ENCODE measurements at places on chromosomes 6 and 20.

DNA sequence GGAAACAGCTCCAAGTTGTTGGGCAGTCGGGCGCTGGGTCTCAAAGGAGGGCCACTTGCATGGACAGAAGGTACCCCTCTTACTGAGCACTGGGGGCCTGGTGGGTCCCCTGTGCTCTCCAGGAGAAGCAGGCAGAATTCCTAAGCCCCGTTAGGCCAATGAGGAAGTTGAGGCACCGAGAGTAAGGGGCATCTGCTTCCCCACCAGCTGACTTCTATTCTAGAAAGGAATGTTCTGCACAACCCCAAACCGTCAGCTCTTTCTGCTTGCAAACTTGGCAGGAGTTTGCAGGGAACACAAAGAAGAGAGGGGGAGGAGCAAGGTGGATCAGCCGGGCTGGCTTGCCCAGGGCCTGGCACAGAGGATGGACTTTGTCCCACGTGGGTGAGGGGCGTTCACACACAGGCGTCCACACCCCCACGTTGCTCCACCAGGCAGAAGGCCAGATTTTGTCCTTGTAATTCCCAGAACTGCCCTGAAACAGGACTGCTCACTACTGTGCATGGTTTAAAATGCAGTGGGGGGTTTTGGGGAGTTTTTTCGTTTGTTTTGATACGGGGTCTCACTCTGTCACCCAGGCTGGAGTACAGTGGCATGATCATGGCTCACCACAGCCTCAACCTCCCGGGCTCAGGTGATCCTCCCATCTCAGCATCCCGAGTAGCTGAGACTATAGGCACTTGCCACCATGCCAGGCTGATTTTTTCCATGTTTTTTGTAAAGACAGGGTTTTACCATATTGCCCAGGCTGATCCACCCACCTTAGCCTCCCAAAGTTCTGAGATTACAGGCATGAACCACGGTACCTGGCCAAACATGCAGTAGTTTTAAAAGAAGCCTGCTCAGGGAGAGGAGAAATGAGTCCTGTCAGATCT, 93.3 kb downstream of the SNX5 start:
- no peak for DNase-seq

- no peak for DNase-seq
These were observed 28.3 kb downstream of the PPP1R16B start for GRCh38 chr20:38833857-38834164.

GRCh38 chr6:158009114-158009891, 27.6 kb downstream of the SYNJ2 start:
- DNase-seq, result no peak

DNA sequence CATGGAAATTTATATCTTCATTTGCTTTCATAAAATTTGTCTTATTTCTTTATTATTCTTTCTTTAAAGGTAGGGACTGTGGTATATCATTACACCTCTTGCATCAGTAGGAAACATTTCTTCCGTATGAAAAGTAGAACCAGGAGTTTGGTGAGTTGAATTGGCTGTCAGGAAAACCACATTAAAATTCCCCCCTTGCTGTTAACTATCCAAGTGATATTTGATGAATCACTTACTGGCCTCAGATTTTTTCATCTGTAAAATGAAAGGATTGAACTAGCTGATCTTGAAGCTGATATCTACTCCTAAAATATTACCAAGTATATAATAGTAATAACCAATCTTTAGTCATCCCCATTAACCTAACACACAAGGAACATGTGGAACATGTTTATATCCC, 460.9 kb downstream of the GJA1 start:
- DNase-seq, result no peak

DNA sequence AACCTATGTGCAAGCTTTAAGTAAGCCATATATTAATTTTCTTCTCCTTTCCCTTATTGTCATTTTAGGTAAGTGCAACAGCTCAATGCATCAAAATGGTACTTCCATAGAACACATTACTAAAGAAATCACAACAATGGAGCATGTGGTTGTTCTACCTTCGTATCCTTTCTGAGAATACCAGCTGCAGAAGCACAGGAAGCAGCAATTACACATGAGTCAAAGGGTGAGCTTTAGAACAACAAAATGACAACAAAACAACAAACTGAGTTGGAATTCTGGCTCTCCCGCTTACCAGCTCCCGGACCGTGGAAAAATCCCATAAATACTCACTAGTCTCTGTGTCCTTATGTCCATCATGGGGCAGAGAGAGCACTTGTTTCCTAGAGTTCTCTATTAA, 108.9 kb downstream of the BCAS1 start:
- DNase-seq, result no peak

DNA sequence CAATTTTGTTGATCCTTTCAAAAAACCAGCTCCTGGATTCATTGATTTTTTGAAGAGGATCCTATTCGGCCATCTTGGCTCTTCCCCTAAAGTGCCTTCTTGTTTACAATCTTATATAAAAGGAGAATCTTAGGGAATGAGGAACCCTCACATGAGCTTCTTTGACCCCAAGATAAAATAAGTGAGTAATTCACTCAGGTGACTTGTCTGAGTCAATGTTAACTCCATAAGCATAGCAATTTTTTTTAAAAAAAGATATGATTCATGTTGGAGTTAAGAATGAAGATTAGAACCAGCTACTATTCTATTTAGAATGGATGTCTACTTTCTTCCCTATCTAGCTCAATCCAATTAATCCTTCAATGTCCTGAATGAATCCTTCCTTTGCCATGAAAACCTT, 21.0 kb downstream of the WASF1 start:
- DNase-seq, result no peak

DNA sequence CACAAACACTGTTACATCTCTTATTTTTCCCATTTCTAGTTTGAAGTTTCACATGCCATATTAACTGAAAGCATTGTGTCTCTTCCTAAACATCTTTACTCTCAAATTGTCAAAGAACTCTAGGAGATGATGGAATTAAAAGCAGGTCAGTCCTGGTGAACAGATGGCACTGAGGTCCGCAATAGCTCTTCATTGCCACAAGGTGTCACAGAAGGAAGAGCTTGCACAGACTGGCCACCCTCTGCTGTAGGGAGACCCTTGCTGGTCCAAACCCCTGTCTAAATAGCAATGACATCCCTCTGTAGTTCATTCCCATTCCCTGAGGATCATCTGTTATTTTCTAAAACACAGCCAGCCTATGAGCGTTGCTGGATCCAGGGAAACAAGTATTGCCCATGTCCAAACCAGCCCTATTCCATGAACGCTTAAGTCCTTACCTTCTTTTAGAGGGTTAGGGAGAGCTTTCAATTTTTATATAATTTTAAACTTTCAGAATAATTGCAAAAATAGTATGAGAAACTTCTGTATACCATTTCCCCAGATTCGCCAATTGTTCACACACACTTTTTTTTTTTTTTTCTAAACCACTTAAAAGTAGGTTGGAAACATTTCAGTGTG, 10.1 kb upstream of the HDAC2 start:
- peak; percentile 12 for DNase-seq

- DNase-seq, result no peak
These were observed 99.4 kb downstream of the PLG start for GRCh38 chr6:160801418-160801817.

GRCh38 chr6:100461917-100462705, 2.6 kb downstream of the SIM1 start:
- DNase-seq, result no peak

GRCh38 chr6:39008737-39009136, 39.8 kb upstream of the GLP1R start:
- DNase-seq, result no peak

- DNase-seq, result no peak
These were observed 177.8 kb downstream of the VEGFA start for GRCh38 chr6:43947860-43948259.

- DNase-seq, result no peak
These were observed 42.2 kb downstream of the TBC1D7 start for GRCh38 chr6:13286181-13286580.

GRCh38 chr6:4964675-4965561, 38.9 kb downstream of the RPP40 start:
- DNase-seq, result no peak

GRCh38 chr20:15528391-15529111, 1044.7 kb downstream of the KIF16B start:
- DNase-seq, result no peak

DNA sequence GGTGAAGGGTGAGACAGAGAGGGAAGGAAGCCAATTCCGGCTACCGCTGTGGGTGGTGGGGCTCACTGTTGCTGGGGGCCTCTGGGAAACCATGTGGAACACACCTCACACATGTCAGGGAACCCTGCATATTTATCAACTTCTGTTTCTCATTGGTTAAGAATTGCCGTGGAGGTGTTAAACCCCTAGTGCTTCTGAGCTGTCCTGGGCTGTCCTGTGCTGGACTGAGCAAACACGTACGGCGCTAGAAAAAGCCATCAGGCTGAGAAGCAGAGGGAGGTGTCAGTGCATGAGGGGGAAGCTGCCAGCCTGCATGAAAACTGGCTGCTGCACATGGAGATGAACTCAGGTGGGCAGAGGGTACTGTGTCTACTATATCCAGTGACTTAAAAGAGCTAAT, 103.9 kb upstream of the JAG1 start:
- DNase-seq, result no peak

DNA sequence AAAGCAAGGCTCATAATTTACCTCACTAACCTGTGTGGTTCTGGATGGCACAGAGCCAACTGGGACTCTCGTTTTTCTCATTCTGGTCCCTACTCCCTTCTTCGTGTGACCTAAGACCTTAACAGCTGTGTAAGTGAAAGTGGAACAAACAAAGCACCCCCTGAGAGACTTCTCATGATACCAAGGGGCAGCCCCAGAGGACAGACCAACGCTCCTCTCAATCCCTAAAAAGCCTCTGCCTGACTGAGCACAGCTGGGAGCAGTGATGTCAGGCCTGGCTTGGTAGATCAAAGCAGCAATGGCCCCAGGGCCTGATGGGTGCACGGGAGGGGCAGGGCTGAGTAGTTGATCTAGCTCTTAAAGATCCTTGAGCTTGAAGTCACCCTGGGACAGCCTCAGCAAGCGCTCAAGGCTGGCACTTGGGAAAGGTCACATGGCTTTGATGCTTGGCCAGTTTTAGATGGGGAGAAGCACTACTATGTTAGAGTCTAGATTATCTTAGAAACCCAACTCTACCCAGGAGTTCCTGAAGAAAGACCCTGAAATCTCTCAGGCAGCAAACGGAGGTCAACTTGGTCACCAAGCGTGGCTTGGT, 16.2 kb upstream of the TGM2 start:
- no peak for DNase-seq

- DNase-seq, result peak; percentile 68
These were observed 522 bp upstream of the EPB41L1 start for GRCh38 chr20:36153736-36154699.

DNA sequence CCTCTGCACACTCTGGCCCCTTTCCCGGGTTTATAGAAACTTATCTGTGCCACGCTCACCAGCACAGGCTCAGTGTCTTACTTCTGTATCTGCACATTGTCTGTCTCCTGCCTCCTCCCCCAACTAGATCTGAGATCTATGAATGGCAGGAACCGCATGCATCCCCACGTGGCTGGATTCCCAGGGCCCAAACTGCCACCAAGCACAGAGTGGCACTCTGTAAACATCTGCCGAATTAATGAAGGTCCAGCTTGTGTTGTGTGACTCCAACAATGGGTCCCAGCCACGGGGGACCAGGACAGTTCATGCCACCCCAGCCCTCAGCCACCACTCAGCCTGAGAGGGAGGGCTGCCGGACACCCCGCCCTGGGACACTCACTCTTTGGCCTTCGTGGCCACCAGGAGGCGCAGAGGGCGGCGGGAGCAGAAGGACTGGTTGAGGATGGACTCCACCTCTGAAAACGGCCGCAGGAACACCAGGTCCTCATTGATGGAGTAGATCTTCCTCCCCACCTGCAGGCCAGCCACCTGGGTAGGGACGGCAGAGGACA, 171.1 kb downstream of the PREX1 start:
- peak; percentile 37 for DNase-seq

- no peak for DNase-seq
These were observed 10.4 kb downstream of the OR2B2 start for GRCh38 chr6:27901801-27902200.

GRCh38 chr6:10262505-10262904, 152.4 kb downstream of the TFAP2A start:
- DNase-seq, result no peak

DNA sequence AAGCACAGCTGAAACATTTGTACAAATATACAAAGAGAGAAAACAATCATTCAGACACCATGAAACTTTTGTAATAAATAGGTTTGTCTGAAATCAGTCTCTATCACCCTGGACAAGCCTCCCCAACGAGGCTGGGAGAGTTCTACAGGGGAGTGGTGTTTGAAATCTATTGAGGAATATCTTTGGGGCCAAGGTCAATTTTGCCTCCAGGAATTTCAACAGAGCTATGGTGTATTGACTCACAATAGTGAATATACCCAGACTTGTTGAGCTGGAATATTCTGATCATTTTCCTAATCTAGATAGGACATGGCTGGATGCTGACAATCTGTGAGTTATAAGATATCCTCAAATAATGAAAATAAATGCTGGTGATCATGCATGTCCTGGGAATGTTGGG, 51.5 kb upstream of the ENPP5 start:
- no peak for DNase-seq

All from neural crest cell (in vitro differentiated cells).